ENCODE measurements at places on chromosomes 4 and X.

GRCh38 chr4:139633661-139634060 is 32.0 kb upstream of the MGST2 start:
- no peak for DNase-seq

GRCh38 chr4:2322227-2322626 is 60.3 kb upstream of the MXD4 start:
- no peak for DNase-seq

DNA sequence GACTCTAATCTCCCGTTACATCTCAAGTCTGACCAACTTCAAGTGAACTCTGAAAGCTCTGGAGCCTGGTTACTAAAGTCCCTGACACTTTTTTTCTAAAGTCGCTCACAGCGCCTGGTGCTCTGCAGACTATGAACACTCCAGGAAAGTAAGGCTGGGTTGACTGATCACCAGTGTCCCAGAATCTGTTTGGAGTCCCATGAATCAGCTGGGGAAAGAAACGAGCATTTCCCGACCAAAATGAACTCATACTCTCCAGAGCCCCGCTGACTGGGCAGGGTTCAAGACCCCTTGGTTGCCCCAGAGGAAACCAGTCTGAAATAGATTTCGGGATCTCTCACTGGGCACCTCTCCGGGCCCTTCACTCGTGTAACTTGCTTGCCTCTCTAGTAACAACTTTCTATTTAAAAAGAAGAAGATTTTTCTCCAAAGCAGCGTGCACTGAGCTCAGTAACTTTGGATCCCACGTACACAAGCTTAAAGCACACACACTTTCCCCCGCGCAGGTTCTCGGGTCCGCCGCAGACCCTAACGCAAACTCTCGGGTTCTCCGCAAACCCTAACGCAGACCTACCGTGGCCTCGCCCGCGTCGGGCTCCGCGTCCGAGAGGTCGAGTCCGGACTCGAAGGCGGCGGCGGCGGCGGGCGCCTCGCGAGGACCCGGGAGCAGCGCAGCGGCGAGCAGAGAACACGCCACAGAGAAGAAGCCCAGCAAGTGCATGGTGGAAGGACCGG is 964 bp downstream of the VEGFC start:
- DNase-seq, result no peak

- DNase-seq, result no peak
Measured at GRCh38 chrX:71510161-71510560, 22.7 kb upstream of the OGT start.

GRCh38 chr4:152626790-152627189 is 53.0 kb downstream of the TMEM154 start:
- no peak for DNase-seq

- DNase-seq, result no peak
Measured at GRCh38 chr4:82708982-82709381, 89.6 kb downstream of the SCD5 start.

- peak; percentile 1 for DNase-seq
Measured at GRCh38 chrX:77160301-77160700, 286.9 kb upstream of the FGF16 start.

GRCh38 chrX:19615361-19615910 is 100.1 kb upstream of the MAP3K15 start:
- no peak for DNase-seq

GRCh38 chr4:139720806-139721205 is 55.2 kb downstream of the MGST2 start:
- no peak for DNase-seq

GRCh38 chrX:30312858-30313257 is 3.7 kb upstream of the NR0B1 start:
- DNase-seq, result no peak

DNA sequence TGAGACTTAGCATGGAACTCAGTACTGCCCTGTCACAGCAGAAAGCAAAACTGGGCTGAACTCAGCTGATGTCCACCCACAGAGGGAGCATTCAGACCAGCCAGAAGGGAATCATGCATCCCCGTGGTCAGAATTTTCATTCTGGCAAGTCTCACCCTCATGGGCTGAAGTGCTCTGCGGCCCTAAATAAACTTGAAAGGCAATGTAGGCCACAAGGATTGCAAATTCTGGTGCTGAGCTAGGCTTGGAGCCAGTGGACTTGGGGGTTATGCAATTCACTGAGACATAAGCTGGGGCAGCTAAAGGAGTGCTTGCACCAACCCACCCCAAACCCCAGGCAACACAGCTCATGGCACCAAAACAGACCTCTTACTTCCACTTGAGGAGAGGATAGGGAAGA is 494.1 kb downstream of the GABRG1 start:
- no peak for DNase-seq

DNA sequence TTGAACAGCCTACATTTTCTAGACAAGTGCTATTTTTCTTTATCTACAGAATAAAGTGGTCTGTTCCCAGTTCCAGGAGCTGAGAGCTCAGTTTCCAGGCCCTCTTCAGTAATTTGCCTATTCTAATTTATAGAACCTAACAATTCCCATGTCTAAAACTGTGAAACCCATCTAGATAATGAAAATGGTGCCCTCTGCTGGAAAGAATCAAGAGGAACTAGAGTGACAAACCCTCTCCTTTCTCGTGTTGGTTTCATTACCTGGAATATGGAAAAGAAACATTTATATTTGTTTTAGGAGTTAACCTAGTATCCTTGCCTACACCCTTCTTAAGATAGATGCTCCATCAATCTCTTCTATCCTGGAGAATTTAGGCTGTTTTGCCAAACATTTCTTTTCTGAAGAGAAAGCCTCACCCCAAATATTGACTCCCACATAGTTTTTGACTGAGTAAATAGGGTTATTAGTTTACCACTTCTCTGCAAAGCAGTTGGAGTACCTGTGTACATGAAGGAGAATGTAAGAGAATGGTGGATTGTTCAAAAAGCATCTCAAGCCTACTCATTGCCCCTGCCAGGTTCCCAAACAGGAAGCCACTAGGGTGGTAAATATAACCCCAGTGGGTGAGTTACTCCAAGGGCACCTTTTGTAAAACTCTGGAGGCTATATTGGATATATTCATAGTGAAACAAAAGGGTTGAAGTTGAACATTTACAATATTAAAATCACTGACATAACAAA is 121.6 kb downstream of the RASL11B start:
- DNase-seq, result no peak

- DNase-seq, result no peak
Measured at GRCh38 chr4:101782546-101782945, 8.0 kb upstream of the BANK1 start.

DNA sequence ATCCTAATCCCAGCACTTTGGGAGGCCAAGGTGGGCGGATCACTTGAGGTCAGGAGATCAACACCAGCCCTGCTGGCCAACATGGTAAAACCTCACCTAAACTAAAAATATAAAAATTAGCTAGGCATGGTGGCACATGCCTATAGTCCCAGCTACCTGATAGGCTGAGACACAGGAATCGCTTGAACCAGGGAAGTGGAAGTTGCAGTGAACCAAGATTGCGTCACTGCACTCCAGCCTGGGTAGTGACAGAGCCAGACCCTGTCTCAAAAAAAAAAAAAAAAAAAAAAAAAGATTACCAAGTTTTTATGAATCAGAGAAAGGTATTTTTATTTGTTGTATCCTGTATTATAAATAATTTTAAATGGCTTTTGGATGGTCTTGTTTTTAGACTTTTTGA is 15.1 kb downstream of the TRAPPC11 start:
- DNase-seq, result no peak

DNA sequence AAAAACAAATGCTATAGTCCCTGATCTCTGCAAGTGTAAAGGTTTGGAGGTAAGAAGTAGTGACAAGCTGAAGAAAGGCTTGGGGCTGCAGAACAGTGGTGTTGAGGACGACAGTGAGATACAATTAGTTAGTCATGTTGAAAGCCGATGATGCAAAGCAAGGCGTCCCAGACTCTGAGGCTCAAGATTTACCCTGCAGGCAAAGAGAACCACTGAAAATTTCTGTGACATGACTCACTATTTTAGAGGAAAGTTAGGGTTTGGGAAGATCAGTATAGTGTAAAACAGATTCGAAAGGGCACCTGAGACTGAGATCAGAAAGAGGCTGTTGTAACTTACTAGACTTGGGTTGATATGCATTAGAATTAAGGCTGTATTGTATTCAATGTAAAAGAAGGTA is 281.3 kb upstream of the FTHL17 start:
- no peak for DNase-seq

DNA sequence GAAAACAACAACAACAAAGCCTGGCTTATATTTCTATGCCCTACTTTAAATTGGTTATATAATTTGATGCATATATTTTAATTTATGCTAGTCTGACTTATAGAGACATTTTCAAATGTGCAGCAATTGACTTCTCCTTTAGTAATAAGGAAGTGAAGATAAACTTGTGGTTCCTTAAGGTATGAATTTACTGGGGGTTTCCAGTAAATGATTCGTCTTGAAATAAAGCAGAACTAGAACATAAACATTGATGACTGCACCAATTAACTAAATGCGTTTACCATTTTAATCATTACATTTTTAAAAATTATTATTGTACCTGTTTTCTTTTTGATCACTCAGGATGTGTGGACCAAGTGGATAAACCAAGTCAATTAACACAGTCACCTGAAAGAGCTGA is 99.6 kb upstream of the CCSER1 start:
- DNase-seq, result no peak

GRCh38 chr4:111064342-111064993 is 441.6 kb upstream of the PITX2 start:
- no peak for DNase-seq

GRCh38 chrX:110374559-110374958 is 15.9 kb downstream of the RTL9 start:
- DNase-seq, result no peak

GRCh38 chrX:3712870-3713224 is 602 bp downstream of the PRKX start:
- no peak for DNase-seq

- no peak for DNase-seq
Measured at GRCh38 chr4:22348410-22348809, 167.5 kb downstream of the ADGRA3 start.

DNA sequence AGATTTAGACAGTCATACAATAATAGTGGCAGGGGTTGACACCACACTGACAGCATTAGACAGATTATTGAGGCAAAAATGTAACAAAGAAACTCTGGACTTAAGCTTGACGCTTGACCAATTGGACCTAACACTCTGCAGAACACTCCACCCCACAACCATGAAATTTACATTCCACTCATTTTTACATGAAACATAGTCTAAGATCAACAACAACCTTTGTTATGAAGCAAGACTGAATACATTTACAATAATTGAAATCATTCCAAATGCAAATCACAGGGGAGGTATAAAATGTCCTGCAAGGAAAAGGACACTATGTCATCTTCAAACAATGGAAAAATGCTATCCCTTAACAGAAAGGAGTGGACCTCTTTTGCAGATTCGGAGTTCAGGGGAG is 4.9 kb upstream of the UGT2B10 start:
- no peak for DNase-seq

- no peak for DNase-seq
Measured at GRCh38 chr4:123479944-123480343, 83.3 kb downstream of the SPRY1 start.

DNA sequence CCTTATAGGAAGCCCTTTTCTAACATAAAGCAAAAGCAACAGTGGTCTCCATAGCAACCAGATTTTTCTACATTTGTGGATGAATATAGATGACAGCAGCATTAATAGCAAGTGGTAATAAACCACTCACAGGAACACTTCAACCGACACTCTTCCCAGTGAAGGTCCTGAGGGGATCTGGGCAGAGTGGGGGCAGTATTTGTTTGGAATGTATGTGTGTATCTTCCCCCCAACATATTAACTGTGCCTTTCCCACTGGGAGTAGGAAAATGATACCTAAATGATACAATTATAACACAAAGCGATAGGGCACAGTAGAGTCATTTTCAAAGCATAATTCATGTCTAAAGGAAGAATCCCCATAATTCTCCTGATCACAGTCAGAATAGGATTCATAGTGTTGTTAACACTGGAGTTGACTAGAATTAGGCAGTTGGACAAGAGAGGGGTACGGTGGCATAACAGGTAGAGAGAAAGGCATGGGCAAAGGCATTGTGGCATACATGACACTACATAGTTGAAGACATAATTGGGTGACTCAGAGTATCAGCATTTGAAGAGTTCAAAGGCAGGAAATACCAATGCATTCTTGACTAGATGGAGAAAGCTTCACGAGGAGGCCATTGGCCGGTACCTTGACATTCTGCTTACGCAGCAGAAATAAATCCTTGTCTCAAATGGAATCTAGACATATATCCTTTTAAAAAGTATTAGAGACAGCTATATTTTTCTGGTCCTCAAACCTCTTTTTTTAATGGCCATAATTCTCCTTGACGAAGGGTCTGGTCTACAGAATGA is 15.2 kb downstream of the CAPN6 start:
- no peak for DNase-seq

GRCh38 chrX:113929004-113929403 is 654.9 kb upstream of the HTR2C start:
- DNase-seq, result no peak

DNA sequence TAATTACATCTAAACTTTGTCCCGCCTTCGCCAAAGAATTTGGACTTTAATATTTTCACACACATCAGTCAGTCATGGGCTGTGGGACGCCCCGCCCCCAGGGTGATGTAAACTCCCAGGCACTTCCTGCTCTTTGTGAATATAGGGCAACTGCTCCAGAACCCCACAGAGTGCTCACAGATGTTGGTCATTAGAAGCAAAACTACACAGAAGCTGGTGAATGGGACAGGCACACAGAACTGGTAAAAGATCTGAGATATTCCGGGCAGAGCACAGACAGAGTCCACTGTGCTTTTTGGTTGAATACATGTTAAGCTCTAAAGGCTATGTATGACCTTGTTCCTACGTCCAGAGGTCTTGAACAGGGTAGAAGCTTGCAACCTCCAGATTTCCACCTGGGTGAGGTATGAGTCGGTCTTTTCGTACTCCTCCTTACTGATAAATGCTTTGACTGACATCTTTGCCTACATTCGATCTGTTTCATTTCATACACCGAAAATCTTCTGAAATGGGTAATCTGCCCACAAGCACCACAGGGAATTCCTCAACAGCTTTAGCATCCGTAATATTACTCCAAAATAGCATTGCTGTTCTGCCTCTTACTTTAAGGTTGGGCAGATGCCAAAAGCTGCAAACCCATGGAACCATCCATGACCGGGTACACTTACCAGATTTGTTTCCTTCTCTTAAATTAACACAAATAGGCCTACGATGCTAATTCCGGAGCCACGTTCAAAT is 144.6 kb downstream of the AMELX start:
- DNase-seq, result no peak

DNA sequence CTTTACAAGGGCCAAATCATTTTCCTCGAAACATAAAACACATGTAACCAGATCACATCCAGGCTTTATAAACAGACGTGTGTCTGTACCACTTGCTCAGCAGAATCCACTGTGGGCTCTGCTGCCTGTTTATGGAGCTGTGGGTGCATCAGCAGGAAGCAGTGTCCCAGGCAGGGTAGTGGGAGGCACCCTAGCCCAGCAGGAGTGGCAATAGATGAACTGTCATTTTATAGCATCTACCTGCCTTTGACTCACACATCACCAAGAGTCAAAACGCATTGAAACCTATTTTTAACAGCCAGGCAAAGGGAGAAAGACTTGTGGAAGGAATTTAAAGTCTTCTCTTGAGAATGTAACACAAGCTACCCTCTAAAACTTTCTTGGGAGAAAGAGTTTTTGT is 169.1 kb upstream of the TENM3 start:
- no peak for DNase-seq

Measured in activated CD4-positive, alpha-beta T cell treated with anti-CD3 and anti-CD28 coated beads for 24 hours (primary cell).